Stimulated activated CD8-positive, alpha-beta memory T cell treated with anti-CD3 and anti-CD28 coated beads, Interleukin-4, amount 100 ng/mL, for 1 hour (primary cell): ENCODE measurements at places on chromosomes 13 and 19.

DNA sequence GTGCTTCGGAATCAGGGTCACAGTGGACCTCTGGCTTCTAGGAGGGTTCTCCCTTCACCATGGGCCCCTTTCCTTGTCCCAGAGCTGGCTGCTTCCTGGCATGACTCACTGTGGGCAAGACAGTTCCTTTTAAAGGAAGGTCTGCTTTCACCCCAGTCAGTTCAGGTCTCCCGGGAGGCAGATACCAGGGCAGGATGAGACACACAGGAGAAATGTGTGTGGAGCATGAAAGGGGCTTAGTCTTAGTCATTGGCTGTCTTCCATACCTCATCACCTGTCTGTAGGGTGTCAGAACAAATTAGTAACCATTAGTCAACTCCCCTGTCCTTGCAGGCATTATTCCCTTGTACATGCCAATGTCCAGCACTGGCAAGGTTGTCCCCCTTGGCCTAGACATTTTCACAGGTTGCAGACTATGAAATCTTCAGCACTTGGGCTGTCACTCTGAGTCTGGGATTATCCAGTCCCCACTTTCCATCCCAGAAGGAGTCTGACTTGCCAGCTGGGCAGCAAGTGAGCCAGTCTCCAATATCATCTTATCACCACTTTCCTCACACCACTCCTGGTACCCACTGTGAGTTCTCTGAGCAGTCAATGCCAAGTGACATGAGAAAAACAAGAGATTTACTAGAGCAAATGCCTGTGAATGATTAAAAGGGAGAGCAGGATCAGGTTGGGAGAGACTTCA, 76.8 kb upstream of the MEDAG start:
- no peak for DNase-seq

DNA sequence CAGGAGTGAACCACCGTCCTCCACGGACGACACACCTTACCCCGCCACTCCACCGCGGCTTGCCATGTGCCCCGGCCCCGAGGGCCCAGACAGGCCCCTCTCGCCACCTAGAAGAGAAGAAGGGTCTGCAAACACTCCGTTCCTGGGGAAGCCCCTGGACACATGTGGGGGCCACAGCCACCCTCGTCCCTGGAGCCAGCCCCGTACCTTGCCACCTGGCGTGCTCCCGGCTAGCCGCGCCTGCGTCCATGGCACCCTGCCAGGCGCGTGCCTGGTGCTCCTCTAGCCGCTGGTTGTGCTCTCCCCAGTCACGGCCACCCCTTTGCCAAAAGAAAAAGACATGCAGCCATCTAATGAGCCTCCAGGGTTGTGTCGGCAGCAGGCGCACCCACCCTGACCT, 19.9 kb upstream of the TINCR start:
- no peak for DNase-seq

- DNase-seq: no peak
Observed at GRCh38 chr19:39996218-39996810, 546 bp upstream of the ZNF546 start.

- no peak for DNase-seq
Observed at GRCh38 chr19:12484011-12484370, 625 bp downstream of the ZNF709 start.

DNA sequence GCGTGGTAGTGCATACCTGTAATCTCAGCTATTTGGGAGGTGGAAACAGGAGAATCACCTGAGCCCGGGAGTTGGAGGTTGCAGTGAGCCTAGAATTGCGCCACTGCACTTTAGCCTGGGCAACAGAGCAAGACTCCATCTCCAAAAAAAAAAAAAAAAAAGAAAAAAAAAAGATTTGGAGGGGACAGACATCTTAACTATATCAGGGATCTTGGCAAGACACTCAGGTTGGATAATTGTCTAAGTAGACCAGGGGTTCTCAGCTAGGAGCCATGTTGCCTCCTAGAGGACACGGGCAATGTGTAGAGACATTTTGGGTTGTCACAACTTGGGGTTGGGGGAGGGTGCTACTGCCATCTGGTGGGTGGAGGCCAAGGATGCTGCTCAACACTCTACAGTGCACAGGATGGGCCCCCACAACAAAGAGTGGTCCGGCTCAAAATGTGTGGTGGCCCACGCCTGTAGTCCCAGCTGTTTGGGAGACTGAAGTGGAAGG, 1.9 kb upstream of the ZNF580 start:
- no peak for DNase-seq

DNA sequence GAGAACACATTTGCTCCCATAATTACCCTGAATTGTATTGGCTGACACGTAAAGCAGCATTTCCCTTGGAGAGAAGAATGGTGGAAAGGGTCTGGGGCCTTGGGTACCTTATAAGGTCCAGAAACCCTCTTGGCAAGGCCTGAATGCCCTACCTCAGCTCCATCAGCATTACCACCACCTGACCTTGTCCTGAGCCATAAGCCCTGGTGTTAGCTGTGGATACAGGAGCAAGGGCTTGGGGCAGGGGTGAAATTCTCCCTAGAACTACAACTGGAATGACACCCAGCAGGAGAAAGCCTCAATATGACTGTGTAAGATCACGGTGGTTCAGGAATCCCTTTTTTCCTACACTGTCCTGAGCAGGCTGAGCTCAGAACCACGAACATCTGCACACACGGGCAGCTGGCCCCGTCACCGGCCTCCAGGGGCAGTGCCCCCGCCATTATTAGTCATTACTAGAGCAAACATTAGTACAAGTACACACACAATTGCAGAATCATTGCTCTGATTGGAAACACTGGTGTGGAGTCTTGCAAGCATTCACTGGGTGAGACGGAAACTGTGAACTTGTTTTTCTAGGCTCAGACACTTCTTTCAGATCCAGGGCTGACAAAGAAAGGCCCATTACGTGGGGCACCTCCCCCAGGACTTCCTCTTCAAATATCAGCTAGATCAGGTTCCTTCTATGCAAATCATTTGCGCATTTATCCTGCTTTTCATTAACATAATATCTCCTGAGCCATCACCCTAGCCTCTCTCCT, 26.8 kb upstream of the MTIF3 start:
- no peak for DNase-seq

- no peak for DNase-seq
Observed at GRCh38 chr13:95505265-95505664, 47.3 kb upstream of the CLDN10 start.

- no peak for DNase-seq
Observed at GRCh38 chr13:22031702-22032286, 360.9 kb downstream of the FGF9 start.

DNA sequence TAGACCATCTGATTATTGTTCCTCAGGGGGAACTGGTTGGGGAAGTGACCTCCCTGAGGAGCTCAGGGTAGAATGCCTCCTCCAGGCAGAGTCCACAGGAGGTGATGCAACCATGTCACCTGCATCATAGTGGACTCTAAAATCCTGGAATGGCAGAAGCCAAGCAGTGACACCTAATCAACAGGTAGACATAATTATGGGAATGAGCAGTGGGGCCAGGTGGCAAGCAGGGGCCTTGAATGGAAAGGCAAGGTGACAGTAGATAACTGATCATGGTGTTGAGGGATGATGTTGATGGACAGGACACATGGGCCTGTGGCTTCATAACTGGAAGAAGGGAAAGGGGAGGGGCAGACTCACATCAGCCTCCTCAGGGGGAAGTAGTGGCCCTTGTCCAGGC, 27.3 kb upstream of the IRS2 start:
- DNase-seq: no peak

- no peak for DNase-seq
Observed at GRCh38 chr19:46977548-46977947, 42.1 kb upstream of the NPAS1 start.

- DNase-seq: no peak
Observed at GRCh38 chr19:34990578-34991192, 9.4 kb upstream of the GRAMD1A start.

DNA sequence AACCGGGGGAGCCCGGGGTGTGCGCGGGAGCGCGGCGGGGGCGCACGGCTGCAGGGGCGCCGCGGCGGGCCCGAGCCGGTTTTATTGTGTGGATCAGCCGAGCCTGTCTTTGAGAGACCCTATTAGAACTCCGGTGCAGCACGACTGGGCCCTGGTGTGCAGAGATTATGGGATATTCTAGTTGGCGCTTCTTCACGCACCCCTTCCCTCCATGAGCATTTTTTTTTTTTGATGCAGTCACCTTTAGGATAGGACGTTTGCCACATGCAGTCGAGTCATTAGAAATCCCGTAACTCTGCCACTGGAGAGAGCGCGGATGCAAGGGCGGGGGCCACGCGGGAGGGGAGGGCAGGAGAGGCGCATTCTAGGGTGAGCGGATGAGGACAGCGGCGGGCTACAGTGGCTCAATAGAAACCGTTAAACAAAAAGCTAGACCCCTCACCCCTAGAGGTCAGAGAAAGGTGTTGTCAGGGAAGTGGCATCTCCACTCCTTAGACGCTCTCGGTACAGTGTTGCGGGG, 3.7 kb downstream of the FGF9 start:
- no peak for DNase-seq

- DNase-seq: no peak
Observed at GRCh38 chr13:50805805-50806204, 37.7 kb downstream of the DLEU7 start.

DNA sequence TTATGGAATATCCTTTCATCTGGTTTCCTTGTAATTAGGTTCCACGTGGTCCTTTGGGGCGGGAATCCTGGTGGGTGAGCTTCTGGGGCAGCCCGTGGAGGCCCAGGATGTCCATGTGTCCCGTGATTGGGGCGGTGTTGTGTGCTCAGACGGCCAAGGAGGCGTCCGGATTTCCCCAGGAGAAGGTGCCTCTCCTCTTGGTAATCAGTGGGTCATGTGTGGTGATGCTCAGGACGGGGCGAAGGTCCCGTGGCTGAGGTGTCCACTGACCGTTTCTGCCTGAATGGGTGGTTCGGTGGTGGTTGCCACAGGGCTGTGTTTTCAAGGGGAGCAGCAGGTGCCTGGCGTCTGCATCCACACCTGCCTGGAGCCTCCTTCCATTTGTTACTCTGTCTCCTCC, 52.2 kb upstream of the F7 start:
- DNase-seq: no peak

- DNase-seq: no peak
Observed at GRCh38 chr19:16018801-16019551, 57.3 kb upstream of the TPM4 start.

DNA sequence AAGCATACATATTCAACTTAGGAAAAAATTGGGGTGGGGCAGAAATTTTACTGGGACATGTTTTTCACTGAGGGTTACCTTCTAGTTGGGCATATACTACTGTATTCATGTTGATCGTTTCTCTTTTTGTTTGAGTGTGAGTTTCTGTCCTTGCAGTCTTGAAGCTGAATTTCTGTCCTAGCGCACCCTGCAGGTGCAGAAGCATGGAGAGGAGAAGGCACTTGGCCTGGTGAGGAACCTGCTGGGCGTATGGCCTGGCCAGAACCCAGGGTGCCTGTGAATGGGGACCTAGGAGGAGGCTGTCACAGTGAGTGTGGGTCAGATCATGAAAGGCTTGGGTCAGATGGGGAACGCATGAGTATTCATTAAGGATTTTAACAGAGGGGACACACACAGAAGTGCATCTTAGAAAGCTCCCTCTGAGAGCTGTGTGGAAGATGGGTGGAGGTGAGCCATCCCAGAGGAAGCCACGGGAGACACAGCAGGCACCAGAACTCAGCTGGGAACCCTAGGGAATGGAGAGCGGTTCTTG, 36.8 kb downstream of the SERP2 start:
- no peak for DNase-seq

DNA sequence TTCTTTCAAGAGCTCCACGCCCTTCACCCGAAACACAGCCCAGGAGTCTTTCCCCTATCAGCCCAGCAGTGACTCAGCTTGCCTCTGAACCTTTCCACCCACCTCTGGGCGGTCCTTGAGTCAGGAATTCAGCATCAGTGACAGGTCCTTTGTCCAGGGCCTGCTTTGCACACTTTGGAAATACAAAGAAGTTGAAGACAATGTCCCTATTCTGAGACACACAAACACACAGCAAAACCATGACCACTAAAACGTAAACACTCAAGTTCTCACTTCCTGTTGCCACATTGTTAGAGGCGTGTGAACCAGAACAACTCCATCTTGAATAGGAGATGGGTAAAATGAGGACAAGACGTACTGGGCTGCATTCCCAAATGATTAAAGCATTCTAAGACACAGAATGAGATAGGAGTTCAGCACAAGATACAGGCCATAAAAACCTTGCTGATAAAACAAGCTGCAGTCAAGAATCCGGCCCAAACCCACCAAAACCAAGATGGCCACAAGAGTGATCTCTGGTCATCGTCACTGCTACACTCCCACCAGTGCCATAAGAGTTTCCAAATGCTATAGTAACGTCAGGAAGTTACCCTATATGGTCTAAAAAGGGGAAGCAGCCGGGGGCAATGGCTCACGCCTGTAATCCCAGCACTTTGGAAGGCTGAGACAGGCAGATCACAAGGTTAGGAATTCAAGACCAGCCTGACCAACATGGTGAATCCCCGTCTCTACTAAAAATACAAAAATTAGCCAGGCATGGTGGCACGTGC, 49.2 kb upstream of the ATP12A start:
- DNase-seq: no peak

GRCh38 chr19:48348045-48348444, 15.7 kb downstream of the TMEM143 start:
- no peak for DNase-seq

GRCh38 chr13:59566561-59566960, 597.2 kb downstream of the DIAPH3 start:
- no peak for DNase-seq

GRCh38 chr19:14494910-14495671, 836 bp downstream of the GIPC1 start:
- no peak for DNase-seq

DNA sequence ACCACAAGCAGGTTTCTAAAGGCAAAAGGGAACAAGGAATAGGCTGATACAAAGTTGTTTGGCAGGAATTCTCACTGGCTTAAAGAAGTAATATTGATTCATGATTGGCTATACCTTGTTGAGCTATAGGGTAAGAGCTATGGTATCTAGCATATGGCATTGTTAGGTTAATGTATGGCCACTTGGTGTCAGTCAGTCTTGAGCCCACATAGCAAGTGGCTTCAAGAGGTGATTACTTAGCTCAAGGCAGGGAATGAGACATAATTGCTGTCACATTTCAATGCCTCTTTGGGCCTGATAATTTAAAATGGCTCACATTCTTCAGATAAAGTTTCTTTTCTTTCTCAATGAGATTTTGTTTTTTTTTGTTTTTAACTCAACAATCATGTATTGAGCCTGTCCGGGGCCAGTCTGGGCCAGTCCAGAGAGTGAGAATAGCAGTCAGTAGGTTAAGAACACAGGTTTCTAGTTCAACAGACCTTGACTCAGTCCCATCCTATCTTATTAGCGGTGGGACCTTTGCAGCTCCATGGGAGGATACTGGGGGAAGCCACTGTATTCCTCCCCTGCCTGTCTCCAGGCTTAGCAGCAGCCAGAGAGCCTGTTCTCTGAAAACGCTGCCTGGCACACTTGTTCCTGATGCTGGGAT, 45.8 kb upstream of the RCBTB2 start:
- no peak for DNase-seq

DNA sequence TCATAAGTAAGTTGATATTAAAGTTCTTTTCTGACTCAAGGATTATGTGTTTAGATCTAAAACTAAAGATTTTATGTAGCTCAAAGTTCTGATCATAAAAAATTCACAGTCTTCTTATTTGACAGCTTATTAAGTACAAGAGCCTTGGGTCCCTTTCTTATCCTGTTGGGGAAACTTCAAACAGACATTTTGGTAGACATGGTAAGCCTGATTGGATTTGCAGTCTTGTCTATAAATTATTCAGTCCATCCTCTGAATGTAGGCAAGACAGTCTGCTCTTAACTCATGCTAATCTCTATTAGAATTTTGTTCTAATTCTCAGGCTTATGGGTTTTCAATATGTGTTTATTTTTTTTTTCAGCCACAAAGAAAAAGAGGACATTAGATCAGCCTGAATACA, 1718.7 kb upstream of the SLC10A2 start:
- DNase-seq: no peak

- DNase-seq: no peak
Observed at GRCh38 chr13:98033277-98034247, 80.1 kb downstream of the IPO5 start.

GRCh38 chr19:12943437-12944044, 2.1 kb upstream of the RAD23A start:
- DNase-seq: no peak
